ENCODE measurements at places on chromosomes 2 and 18. TPM values are rescaled to one million over a fixed set of nuclear protein-coding genes. Genes with fewer than 3 reads are reported as not detected.

GRCh38 chr2:178550352-178550751 is 70.1 kb downstream of the PLEKHA3 start:
- H3K27ac ChIP-seq, result no peak overlapping the region
- no peak overlapping the region for H3K4me3 ChIP-seq
- DNase-seq, result no peak
- peaks cover 17% of the 10 kb centered on the region for H3K36me3 ChIP-seq
- no peaks in the 10 kb centered on the region for H3K4me1 ChIP-seq

DNA sequence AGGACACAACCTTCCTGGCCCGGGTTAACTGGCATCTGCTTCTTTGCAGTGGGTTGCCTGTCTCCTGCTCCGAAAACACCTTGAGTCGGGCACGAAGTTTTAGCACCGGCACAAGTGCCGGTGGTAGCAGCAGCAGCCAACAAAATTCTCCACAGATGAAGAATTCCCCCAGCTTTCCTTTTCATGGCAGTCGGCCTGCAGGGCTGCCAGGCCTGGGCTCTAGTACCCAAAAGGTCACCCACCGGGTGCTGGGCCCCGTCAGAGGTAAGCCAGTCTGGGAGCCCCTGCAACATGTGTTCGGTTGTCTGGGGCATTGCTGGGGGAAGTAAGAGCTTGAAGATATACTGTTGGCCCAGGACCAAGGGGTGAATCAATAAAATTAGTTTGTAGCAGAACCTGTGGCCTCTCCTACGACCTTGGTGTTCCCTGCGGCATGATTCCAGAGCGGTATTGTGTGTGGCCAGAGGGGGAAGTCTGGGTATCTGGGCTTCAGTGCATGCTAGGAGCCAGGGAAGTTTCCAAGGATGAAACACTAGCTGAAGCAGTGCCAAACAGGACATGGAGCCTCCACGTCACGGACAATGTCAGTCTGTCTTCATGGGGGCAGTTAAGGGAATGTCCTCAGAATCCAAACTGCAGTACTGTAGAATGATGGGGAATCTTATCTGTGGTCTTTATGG is 7.8 kb downstream of the AGBL5 start:
- no peaks in the 10 kb centered on the region for H3K27me3 ChIP-seq
- H3K27ac ChIP-seq, result no peak overlapping the region
- H3K36me3 ChIP-seq, result no peaks in the 10 kb centered on the region
- H3K4me3 ChIP-seq, result no peak overlapping the region
- DNase-seq, result no peak

DNA sequence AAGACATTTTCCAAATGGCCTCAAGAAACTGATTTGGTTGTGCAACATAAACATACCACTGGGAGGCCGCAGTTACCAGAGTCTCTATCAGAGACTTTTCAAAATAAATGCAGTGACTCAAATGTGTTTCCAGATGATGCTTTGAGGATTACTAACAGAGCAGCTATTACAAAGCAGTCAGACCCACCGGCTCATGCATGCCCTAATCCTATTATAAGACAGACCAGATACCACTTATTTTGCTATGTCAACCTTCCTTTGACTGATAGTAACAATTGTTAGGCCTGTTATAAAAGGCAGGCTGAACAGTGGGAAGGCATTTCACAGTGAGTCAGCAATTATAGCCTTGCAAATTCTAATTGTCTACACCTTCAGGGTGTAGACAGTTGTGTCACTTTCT is 217.7 kb downstream of the LRRTM1 start:
- no peak overlapping the region for H3K27ac ChIP-seq
- H3K4me1 ChIP-seq, result no peaks in the 10 kb centered on the region
- H3K36me3 ChIP-seq, result no peaks in the 10 kb centered on the region
- no peak overlapping the region for H3K4me3 ChIP-seq
- no peaks in the 10 kb centered on the region for H3K27me3 ChIP-seq

- DNase-seq, result no peak
- no peaks in the 10 kb centered on the region for H3K36me3 ChIP-seq
- H3K4me1 ChIP-seq, result no peaks in the 10 kb centered on the region
- no peak overlapping the region for H3K4me3 ChIP-seq
Observed at GRCh38 chr2:177074099-177074710, 138.4 kb upstream of the HNRNPA3 start.

DNA sequence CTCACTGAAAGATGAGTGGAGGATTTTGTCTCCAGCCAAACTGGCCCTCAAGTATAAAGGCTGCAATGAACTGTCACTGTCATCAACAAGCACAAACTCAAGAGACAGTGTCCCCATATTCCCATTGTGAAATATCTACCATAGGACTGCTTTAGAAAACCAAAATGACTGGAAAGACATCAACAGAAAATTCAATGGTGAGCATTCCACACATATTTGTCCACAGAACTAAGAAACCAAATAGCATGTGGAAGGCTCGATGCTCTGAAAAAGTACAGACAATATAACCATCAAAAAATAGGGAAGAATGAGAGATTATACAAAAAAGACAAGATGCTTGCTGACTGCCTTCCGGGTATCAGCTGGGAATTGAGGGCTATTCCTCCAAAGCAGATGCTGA is 37.6 kb downstream of the TGFBRAP1 start:
- no peaks in the 10 kb centered on the region for H3K4me1 ChIP-seq
- peaks cover 47% of the 10 kb centered on the region for H3K36me3 ChIP-seq
- no peaks in the 10 kb centered on the region for H3K27me3 ChIP-seq
- H3K4me3 ChIP-seq, result no peak overlapping the region
- H3K27ac ChIP-seq, result no peak overlapping the region

- peaks cover 11% of the 10 kb centered on the region for H3K4me1 ChIP-seq
- H3K27me3 ChIP-seq, result no peaks in the 10 kb centered on the region
- H3K36me3 ChIP-seq, result no peaks in the 10 kb centered on the region
Observed at GRCh38 chr2:207503234-207503633, 26.5 kb upstream of the CREB1 start.

DNA sequence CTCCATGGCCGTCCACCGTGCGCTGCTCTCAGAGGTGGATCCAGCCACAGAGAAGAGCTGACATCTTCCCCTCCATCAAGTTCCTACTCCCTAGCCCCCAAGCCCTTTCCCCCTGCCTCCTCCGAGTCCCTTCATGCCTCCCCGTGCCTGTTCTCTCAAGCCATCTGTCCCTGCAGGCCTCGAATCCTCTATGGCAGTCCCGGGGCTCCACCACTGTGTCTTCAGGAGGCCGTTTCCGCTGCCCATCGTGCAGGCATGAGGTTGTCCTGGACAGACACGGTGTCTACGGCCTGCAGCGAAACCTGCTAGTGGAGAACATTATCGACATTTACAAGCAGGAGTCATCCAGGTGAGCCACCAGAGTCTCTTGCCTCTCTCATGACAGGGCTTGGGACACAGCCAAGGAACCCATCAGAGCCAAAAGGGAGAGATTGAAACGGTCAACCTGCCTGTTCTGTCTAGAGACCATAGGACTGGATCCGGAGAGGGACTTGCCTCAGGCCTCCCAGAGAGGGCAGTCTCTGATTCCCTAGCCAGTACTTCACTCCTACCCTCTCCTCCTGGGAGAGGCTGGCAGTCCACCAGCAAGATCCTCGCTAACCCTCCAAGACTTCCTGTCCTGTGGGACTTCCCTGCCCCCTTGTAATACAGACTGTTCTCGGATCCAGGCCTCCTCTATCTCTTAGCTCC is 9.7 kb downstream of the UCN start:
- H3K27me3 ChIP-seq, result no peaks in the 10 kb centered on the region
- H3K36me3 ChIP-seq, result no peaks in the 10 kb centered on the region
- no peak for DNase-seq
- no peak overlapping the region for H3K4me3 ChIP-seq

- no peaks in the 10 kb centered on the region for H3K27me3 ChIP-seq
- no peak overlapping the region for H3K4me3 ChIP-seq
- DNase-seq, result no peak
- no peak overlapping the region for H3K27ac ChIP-seq
Observed at GRCh38 chr2:96950381-96951124, 35.8 kb downstream of the FAM178B start.

- no peak for DNase-seq
- no peak overlapping the region for H3K27ac ChIP-seq
- no peak overlapping the region for H3K4me3 ChIP-seq
- no peaks in the 10 kb centered on the region for H3K27me3 ChIP-seq
Observed at GRCh38 chr2:38442643-38443541, 65.8 kb upstream of the ATL2 start.

GRCh38 chr2:206561962-206562361 is 80.3 kb upstream of the FAM237A start:
- no peak overlapping the region for H3K27ac ChIP-seq
- H3K4me1 ChIP-seq, result no peaks in the 10 kb centered on the region
- no peaks in the 10 kb centered on the region for H3K36me3 ChIP-seq
- no peaks in the 10 kb centered on the region for H3K27me3 ChIP-seq

- DNase-seq, result no peak
- no peak overlapping the region for H3K27ac ChIP-seq
- H3K4me3 ChIP-seq, result no peak overlapping the region
- H3K27me3 ChIP-seq, result no peaks in the 10 kb centered on the region
- no peaks in the 10 kb centered on the region for H3K4me1 ChIP-seq
Observed at GRCh38 chr2:19859565-19859964, 42.2 kb downstream of the TTC32 start.

GRCh38 chr2:8254791-8255447 is 426.9 kb upstream of the ID2 start:
- no peak overlapping the region for H3K4me3 ChIP-seq
- no peak overlapping the region for H3K27ac ChIP-seq
- peaks cover 44% of the 10 kb centered on the region for H3K4me1 ChIP-seq

GRCh38 chr2:61660511-61661388 is 122.6 kb upstream of the XPO1 start:
- no peaks in the 10 kb centered on the region for H3K36me3 ChIP-seq
- no peaks in the 10 kb centered on the region for H3K4me1 ChIP-seq
- H3K27me3 ChIP-seq, result peaks cover 4% of the 10 kb centered on the region
- no peak for DNase-seq
- no peak overlapping the region for H3K4me3 ChIP-seq

- no peak overlapping the region for H3K27ac ChIP-seq
- no peak overlapping the region for H3K4me3 ChIP-seq
- DNase-seq, result no peak
- no peaks in the 10 kb centered on the region for H3K4me1 ChIP-seq
- no peaks in the 10 kb centered on the region for H3K27me3 ChIP-seq
Observed at GRCh38 chr2:235660484-235661082, 166.7 kb downstream of the AGAP1 start.

Gene CCDC142
- 50.5 TPM for total RNA-seq

Gene ASXL2
- 14.4 TPM for total RNA-seq

Gene FHOD3
- total RNA-seq, result 23.4 TPM

Gene PSD4
- 85.3 TPM for total RNA-seq

Gene ERBB4
- total RNA-seq, result not detected

Gene FSIP2
- not detected for total RNA-seq

Data from Karpas-422 (cell line).